NCI-H460 (cell line): ENCODE measurements at places on chromosomes 13 and 19. TPM values are rescaled to one million over a fixed set of nuclear protein-coding genes. Genes with fewer than 3 reads are reported as not detected.

DNA sequence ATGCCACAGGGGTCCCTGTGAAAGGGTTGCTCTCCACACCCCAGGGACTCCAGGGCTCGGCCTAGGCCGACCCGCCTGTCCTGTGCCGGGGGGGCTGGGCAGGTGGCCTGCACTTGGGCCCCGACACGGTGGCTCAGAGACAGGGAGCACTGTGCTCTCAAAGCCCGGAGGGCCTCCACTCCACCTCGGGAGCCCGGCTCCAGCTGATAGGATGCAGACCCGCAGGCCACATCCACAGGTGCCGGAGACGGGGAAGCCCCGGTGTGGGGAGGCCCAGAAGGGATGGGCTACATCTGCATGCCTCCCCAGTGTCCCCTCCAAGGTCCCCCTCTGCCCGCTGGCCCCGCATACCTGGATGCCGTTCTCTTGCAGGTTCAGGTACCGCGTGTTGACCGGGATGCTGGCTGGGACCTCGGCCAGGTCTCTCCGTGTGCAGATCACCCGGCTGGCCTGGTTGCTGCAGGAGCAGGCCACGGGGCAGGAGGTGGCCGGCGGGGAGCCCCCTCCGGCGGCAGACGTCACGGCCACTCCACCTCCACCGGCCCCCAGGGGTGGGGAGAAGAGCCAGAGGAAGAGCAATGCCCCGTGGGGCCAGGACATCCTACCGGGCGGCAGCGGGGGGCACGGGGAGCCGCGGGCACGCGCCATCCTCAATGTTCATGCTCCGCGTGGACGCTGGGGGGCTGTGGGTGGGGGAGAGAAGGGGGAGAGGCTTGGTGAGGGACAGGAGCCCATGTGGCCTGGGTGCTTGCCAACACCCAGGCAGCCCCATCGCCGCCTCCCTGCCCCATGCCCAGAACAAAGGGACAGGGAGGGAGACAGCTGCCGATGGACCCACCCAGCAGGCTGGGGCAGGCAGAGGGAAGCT is 19.8 kb downstream of the LRRC4B start:
- no peak for DNase-seq

Gene IL12RB1
- not detected in 2 replicates for total RNA-seq

Gene ZFP28
- 4.2 and 6.0 TPM in 2 replicates for total RNA-seq

- DNase-seq: no peak
Observed at GRCh38 chr19:2969104-2969504, 8.3 kb upstream of the TLE6 start.

DNA sequence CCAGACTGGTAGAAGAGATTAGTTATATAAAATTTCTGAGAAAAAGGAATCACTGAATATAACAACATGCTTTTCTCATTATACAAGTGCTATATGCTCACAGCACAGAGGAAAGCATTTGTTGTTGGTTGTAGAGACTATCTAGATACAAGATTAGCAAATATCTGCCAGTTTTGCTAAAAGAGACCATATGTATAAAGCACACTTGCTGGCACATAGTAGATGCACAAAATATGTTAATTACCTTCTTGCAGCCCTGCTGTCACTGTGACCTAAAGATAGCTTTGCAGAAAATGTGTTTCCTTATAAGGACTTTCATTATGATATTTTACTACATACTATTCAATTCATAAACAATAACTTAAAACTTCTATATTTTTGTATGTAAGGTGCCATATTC is 755.1 kb downstream of the PCDH9 start:
- no peak for DNase-seq
